Retinal pigment epithelial cell (primary cell): ENCODE measurements at places on chromosomes 16 and 17.
A peak's percentile ranks its signal among the peaks of the same experiment; 100 is the strongest.

GRCh38 chr16:12500771-12501170 lies 302.9 kb downstream of the CPPED1 start:
- no peak for DNase-seq

GRCh38 chr17:80825471-80826345 lies 165.9 kb upstream of the CHMP6 start:
- no peak for DNase-seq

DNA sequence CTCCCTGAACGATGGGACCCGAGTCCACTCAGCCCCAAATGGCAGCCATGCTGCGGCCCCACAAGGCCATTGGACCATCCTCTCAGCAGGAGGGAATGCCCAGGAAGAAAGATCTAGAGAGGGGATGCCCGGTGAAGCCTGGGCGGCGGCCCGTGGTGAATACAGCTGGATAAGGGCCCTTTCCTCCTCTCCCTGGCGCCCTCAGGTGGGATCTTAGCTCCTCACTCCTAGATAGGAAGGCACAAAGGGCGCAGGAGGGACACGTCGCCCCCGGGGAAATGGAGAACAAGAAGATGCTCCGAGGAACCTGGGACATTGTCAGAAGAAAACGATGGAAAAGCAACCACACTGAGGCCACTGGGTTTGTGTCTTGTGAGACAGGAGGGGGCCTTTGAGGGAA lies 2.5 kb downstream of the CD300C start:
- DNase-seq: no peak

GRCh38 chr16:10859658-10860057 lies 17.3 kb upstream of the CIITA start:
- DNase-seq: no peak

DNA sequence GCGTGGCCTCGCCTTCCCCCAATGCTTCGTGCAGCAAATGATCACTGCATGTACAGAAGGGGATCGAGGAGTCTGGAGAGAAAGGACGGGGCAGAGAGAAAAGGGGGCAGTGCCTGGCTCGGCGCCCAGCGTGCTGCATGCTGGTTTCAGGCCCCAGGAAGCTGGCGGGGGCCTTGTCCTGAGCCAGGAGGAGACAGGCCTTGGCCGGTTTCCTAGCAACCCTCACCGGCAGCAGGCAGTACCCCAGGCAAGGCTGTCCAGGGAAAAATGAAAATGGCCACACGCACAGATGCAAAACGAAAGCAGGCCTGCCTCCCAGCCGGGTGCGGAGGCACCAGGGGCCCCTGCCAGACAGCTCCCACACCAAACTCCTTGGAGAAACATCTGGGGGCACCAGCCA lies 126.3 kb downstream of the ZFHX3 start:
- no peak for DNase-seq

- no peak for DNase-seq
Observed at GRCh38 chr17:49552070-49552751, 23.5 kb upstream of the NXPH3 start.

GRCh38 chr17:1511290-1511689 lies 5.1 kb downstream of the INPP5K start:
- no peak for DNase-seq

DNA sequence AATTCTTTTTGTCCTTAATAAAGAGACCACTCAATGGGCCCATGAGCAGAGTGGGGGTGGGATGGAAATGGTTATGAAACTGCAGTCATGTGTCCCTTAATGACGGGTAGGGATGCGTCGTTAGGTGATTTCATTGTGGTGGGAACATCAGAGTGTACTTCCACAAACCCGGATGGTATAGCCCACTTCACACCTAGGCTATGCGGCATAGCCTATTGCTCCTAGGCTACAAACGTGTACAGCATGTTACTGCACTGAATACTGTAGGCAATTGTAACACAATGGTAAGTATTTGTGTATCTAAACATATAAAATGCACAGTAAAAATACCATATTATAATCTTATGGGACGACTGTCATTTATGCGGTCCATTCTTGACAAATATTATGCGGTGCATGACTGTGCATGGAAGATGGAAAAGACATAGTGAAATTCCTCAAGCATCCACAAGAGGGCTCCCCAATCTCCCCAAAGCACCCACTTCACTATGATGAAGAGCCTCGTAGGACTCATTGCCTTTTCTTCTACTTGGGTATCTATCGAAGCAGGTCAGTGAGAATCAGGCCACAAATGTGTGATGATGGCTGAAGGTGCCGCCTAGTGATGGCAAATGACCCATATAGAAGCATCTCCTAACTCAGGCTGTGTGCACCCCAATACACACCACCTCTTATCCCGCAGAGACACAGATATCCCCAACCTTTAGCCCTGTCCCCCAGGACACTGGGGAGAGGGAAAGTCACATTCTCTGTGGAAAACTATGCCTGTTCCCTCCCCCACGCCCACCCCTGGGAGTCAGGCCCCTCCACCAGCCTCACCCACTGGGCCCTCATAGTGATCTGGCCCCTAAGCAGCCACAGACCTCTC lies 43.5 kb downstream of the TBX21 start:
- DNase-seq: no peak

- no peak for DNase-seq
Observed at GRCh38 chr16:51683882-51684281, 532.8 kb upstream of the SALL1 start.

DNA sequence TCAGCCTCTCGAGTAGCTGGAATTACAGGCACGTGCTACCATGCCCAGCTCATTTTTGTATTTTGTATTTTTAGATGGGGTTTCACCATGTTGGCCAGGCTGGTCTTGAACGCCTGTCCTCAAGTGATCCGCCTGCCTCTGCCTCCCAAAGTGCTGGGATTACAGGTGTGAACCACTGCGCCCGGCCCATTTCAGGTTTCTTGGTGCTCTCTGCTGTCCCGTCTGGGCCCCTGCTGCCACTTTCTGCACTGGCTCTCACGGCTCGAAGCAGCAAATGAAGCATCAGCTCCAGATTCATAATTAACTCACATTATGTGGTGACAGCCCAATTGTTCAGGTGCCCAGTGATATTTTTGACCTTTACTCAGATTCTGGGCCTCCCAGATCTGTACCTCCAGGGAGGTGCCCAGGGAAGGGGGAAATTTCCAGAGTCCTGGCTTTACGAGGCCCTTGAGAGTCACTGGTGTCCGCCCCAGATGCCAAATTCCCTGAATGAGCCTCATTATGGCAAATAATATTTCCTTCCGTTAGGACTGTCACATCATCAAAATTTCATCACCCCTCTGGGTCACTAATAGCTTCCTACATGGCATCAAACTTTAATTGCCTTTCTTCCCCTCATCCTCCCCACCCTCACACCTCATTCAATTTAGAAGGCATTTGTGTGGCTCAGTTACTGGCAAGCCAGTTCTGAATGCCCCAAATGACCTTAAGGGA lies 9.0 kb downstream of the SDK2 start:
- no peak for DNase-seq

- peak; percentile 43 for DNase-seq
Observed at GRCh38 chr17:78890498-78890897, 12.5 kb downstream of the CEP295NL start.

DNA sequence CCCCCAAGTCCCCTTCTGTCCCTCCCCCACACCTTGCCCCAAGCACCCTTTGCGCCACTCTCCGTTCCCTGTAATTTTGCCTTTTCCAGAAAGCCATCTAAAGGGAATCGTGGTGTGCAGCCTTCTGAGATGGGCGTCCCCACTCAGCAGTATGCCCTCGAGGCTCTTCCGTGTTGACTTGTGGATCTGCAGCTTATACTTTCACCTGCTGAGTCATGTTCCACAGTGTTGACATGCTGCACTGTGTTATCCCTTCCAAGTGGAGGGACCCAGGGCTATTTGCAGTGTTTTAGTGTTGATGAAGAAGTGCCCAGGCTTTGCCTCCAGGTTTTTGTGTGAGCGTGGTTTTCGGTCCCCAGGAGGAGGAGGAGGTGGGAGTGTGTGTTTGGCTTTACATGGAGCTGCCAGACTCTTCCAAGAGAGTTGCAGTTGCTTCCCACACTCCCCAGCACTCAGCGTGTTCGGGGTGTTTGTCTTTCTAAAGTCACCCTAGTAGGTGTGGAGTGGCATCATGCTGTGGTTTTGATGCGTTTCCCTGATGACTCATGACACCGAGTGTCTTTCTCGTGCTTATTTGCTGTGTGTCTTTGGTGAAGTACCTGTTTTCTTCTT lies 32.1 kb upstream of the JPT2 start:
- DNase-seq: no peak

GRCh38 chr16:12295395-12295794 lies 318.9 kb downstream of the SNX29 start:
- no peak for DNase-seq

DNA sequence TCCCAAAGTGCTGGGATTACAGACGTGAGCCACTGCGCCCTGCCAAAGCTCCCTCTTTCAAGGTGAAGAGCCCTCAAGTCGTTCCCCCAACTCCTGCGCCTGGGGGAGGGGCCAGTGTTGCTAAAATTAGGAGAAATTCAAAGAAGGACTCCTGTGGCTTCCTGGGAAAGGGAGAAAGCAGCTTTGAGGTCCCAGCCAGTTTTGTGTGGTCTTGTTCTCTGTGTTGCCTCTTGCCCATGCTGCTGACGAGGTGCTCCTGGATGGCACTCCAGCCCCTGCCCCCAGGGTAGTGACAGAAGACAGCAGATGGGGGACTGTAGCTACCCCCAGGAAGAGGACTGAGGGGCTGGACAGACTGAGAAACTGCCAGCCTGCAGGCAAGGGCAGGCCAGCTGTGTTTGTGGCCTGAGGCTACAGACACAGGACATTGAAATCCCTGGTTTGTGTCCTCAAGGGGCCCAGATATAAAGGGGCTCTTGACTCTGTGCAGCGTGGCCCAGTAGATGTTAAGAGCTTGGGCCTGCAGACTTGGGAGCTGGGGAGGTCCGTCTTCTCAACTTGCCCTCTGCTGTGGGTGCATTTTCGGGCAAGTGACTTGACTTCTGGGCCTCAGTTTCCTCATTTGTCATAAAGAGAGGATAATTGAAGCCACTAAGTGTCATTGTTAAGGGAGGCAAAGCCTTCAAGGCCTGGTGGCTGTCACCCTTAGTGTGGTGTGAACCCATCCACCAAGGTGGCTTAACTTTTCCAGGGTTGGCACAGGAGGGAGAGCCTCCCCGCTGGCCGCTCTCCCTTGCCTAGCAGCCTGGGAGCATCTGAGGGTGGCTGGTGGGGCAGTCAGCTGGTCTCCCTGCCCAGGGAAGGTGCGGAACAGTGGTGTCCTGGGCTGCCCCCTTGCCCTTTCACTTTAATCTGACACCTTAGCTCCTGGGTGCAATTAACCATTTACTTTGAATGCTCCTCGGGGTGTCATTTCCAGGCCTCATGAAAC lies 4.1 kb downstream of the UBALD2 start:
- DNase-seq: no peak

GRCh38 chr16:58515871-58516767 lies 802 bp downstream of the SETD6 start:
- no peak for DNase-seq
